ENCODE measurements at places on chromosomes 5 and 9.

DNA sequence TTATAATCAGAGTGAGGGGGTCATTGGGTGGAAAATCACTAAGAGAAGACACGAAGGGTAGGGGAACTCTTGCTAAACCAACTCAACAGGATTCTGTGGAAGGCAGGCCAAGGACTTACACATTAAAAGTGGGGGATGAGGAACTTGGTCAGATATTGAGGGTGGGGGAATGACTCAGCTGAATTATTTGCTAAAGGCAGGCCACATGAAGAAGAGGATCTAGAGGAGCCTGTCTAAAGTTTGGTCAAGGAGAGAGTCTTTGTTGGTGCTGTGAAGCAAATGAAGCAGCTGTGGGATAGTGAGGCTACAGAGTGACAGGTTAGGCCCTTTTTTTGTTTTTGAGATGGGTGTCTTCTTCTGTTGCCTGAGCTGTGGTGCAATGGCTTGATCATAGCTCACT is 63.9 kb upstream of the SPRY4 start:
- DNase-seq, result no peak

GRCh38 chr5:56478062-56478461 is 244.9 kb upstream of the ANKRD55 start:
- DNase-seq, result no peak

GRCh38 chr5:11596185-11596584 is 308.1 kb downstream of the CTNND2 start:
- DNase-seq, result no peak

DNA sequence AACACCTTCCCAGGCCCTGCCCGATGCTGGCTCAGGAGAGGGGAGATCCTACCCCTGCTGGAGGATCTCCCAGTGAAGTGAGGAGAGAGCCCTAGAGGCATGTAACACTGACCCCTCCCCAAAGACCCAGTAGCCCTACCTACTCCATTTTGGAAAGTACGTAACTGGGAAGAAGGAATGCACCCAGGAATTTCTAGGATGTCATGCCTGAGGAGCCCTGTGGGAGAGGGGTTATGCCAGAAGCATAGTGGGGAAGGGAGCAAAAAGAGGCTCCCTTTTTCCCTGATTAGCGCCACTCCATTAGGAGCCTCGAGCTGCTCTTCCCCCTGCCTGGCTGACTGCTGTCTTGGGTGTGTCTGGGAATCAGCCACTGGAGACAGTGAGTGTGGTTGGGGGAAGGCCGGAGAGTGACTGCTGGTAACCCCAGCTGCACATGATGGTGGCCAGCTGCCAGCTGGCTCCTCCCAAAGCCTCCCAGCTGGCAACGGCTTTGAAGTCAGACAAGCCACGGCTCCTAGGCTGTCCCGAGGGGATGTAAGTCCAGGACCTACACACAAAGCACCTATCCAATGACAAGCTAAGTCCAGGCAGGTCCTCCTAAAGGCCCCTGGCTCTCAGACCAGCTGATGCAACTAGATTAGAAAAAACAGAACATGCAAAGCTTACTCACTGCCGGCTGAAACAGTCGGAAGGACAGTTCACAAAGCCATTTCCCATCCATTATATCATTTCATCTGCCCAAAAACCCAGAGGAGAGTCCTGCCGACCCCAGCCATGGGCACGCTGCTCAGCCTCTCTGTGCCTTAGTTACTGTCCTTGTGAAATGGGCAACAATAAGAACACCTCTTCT is 136.5 kb upstream of the ABCA1 start:
- no peak for DNase-seq

GRCh38 chr9:116430849-116431248 is 256.3 kb upstream of the TRIM32 start:
- no peak for DNase-seq

All from activated CD8-positive, alpha-beta memory T cell treated with anti-CD3 and anti-CD28 coated beads for 1 hour (primary cell).